HL-60 (cell line): ENCODE measurements at places on chromosomes 6 and 20.

- DNase-seq, result no peak
Observed at GRCh38 chr20:5844063-5844681, 94.0 kb downstream of the SHLD1 start.

DNA sequence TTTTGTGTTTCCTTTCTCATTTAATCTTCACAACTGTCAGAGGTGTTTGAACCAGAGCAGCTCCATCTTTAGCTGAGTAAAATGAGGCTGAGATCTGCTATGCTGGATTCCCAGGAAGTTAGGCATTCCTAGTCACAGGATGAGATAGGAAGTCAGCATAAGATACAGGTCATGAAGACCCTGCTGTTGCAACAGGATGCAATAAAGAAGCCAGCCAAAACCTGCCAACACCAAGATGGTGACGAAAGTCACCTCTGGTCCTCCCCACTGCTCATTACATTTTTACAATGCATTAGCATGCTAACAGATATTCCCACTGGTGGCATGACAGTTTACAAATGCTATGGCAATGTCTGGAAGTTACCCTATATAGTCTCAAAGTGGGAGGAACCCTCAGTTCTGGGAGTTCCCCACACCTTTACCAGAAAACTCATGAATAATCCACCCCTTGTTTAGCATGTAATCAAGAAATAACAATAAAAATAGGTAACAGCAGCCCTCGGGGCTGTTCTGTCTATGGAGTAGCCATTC, 262.2 kb upstream of the FERMT1 start:
- DNase-seq, result no peak

DNA sequence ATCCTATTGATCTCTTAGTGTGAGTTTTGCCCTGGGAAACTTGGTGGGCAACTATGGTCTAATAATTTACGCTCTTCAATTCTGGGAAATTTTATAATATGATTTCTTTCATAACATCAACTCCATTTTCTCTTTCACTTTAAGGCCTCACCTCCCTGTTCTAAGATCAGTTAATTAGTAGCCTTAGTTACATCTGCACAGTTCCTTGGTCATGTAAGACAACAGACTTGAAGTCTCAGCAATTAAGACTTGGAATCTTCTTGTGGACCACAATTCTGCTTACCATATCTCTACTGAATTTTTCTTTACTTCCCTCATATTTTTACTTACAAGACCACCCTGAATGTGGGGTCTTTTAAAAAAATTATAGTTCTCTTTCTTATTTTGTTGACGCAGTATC, 8.7 kb downstream of the ENPP3 start:
- DNase-seq, result no peak

DNA sequence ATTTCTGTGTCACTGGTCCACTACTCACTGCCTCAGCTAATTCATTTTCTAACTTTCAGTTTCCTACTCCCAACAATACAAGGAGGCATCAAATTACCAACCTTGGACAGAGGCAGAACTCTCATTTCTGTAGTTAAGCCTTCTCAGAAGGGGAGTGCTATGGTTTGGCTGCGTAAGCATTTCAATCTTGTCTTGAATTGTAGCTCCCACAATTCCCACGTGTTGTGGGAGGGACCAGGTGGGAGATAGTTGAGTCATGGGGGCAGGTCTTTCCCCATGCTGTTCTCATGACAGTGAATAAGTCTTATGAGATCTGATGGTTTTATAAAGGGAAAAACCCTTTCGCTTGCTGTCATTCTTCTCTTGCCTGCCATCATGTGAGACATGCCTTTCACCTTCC, 22.9 kb downstream of the HLA-DRA start:
- no peak for DNase-seq
